ENCODE measurements at places on chromosomes 5 and 9. TPM values are rescaled to one million over a fixed set of nuclear protein-coding genes. Genes with fewer than 3 reads are reported as not detected.

DNA sequence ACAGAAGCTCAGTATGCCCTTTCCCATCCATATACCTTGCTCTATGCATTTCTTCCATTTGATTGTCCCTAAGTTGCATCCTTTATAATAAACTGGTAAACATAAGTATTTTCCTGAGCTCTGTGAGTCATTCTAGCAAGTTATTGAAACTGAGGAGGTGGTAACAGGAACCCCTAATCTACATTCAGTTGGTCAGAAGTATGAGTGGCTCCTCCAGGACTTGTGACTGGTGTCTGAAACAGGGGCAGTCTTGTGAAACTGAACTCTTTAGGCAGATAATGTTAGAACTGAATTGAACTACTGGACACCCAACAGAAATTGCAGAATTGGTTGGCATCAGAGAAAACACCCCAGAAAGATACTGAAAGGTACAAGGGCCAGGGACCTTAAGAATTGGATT lies 133.1 kb upstream of the POU5F2 start:
- DNase-seq = no peak
- H3K36me3 ChIP-seq = no peaks in the 10 kb centered on the region
- H3K27me3 ChIP-seq = no peaks in the 10 kb centered on the region
- H3K4me1 ChIP-seq = no peaks in the 10 kb centered on the region
- H3K4me3 ChIP-seq = no peak overlapping the region

GRCh38 chr5:155406815-155407214 lies 393.3 kb downstream of the KIF4B start:
- no peak overlapping the region for H3K4me3 ChIP-seq
- H3K27ac ChIP-seq = no peak overlapping the region
- DNase-seq = no peak
- H3K27me3 ChIP-seq = no peaks in the 10 kb centered on the region
- no peaks in the 10 kb centered on the region for H3K36me3 ChIP-seq

GRCh38 chr9:73167614-73168013 lies 15.9 kb downstream of the ANXA1 start:
- peaks cover 8% of the 10 kb centered on the region for H3K4me1 ChIP-seq
- H3K27me3 ChIP-seq = no peaks in the 10 kb centered on the region
- H3K36me3 ChIP-seq = no peaks in the 10 kb centered on the region
- DNase-seq = no peak
- no peak overlapping the region for H3K4me3 ChIP-seq

- no peak overlapping the region for H3K27ac ChIP-seq
- no peak for DNase-seq
- no peaks in the 10 kb centered on the region for H3K36me3 ChIP-seq
- no peak overlapping the region for H3K4me3 ChIP-seq
- H3K27me3 ChIP-seq = peaks cover 17% of the 10 kb centered on the region
Observed at GRCh38 chr5:176737746-176738636, 72.4 kb upstream of the UNC5A start.

GRCh38 chr9:696332-697323 lies 144.9 kb upstream of the DMRT1 start:
- no peaks in the 10 kb centered on the region for H3K27me3 ChIP-seq
- no peak for DNase-seq
- no peak overlapping the region for H3K4me3 ChIP-seq

Gene TSLP
- not detected for total RNA-seq

Gene SLCO6A1
- 0.51 TPM for total RNA-seq

Measured in neural progenitor cell (in vitro differentiated cells).